Substantia nigra (tissue), 51 donors: ENCODE measurements at places on chromosomes 5 and 9.
A peak's percentile ranks its signal among the peaks of the same experiment; 100 is the strongest.

GRCh38 chr9:111524731-111525055 is 286 bp upstream of the ZNF483 start:
- no peak for DNase-seq

DNA sequence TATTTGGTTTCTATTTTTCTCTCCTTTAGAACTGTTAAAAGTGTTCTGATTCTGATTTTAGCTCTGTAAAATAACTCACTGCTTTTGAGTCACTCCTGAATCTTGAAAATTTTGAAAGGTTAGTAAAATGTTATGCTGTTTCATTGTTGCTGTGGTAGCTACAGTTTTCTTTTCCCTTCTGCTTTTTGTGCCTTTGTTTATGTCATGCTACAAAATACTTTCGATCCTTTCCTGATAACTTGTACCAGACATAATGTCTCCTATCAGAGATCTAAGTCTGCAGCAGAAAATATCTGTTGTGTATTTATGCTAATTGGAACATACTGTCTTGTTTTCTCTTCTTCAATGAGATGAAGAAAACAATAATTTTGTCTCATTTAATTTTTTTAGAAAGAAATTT is 26.9 kb upstream of the CEP120 start:
- DNase-seq = no peak

DNA sequence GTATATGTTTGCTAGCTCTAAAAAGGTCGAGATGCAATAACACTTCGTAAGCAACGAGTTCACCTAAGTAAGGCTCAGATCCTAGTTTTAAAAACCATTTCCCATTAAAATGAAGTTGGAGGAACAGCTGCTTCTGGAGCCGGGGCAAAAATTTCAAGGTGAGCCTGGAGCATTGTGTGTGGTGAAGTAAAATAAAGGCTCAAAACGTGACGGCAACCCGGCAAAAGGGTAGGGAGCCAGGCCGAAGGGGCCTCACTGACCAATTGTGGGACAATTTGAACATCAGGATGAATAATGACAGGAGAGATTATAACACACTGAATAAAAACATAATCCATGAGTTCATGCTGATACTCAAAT is 20.1 kb downstream of the BTNL9 start:
- DNase-seq = no peak

DNA sequence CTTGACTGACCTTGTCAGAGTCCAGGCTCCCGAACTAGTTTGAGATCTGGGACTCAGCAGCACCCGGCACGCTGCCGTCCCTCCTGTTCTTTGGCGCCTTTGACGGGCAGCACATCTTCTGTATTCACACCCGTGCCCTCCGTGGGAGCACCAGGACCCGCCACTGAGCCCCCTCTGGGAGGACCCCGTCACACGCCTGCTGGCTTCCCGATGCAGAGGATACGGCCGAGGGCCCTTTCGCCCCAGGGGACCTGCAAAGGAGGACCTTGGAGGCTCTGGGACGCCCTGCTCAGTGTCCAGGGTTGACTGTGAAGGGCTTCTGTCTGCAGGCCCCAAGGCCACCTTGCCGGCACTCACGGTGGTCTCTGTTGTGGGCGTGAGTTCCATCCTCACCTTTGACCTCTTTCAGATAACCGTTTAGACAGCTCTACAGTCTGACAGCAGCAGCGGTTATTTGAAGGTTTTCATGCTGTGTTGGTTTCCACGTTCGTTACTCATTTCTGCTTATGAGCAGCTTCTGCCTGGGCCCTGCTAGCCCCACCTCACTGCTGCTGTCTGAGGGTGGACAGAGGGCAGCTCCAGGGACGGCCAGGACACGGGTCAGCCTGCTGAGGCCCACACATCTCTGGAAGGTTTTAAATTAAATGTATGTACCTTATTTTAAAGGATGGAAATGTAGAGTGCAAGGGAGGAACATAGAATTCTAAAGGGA is 12.6 kb upstream of the EXOC3 start:
- DNase-seq = no peak

- DNase-seq = peak; percentile 11
These were observed 204.5 kb downstream of the DENND1A start for GRCh38 chr9:123725389-123725788.

GRCh38 chr9:131657037-131657377 is 82.9 kb downstream of the RAPGEF1 start:
- DNase-seq = no peak

DNA sequence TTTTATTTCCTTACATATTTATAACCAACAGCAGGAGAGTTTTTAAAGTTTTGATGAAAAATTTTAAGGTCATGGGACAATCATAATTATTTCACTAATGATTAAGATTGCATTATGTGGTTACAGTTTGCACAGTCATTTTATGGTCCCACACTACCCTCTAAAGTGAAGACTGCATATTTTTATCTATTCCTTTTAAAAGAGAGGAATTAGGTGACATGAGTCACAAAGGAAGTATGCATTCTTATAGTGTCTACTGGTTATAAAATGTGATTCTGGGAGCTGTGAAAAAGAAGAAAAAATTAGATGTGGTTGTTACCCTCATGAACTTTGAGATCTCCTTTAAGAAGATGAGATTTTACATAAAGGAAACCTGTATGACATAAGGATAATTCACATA is 87.9 kb upstream of the GRIA1 start:
- DNase-seq = no peak

- no peak for DNase-seq
These were observed 94.2 kb upstream of the APC start for GRCh38 chr5:112643339-112643971.

DNA sequence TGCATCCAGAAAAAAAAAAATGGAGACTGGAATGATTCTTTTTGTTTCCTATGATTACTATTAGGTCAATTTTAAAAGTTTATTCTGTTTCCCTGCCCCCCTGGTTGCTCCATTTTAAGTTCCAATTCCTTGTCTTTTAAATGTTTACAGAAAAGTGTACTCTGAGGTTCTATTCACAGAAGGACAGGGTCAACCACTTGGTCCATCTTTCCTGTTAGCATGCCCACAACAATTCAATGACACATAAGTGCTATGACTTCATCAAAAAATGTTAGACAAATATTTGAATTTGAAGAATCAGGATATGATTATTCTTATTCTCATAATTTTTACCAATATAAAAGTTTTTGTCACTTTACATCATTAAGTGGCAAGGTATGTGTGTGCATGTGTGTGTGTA is 123.7 kb downstream of the PDE4D start:
- DNase-seq = no peak

- DNase-seq = no peak
These were observed 108.9 kb downstream of the CACNA1B start for GRCh38 chr9:137986268-137987099.

- no peak for DNase-seq
These were observed 103.7 kb downstream of the ARL15 start for GRCh38 chr5:54206580-54207229.

GRCh38 chr5:125497651-125498050 is 751.2 kb upstream of the ZNF608 start:
- no peak for DNase-seq

DNA sequence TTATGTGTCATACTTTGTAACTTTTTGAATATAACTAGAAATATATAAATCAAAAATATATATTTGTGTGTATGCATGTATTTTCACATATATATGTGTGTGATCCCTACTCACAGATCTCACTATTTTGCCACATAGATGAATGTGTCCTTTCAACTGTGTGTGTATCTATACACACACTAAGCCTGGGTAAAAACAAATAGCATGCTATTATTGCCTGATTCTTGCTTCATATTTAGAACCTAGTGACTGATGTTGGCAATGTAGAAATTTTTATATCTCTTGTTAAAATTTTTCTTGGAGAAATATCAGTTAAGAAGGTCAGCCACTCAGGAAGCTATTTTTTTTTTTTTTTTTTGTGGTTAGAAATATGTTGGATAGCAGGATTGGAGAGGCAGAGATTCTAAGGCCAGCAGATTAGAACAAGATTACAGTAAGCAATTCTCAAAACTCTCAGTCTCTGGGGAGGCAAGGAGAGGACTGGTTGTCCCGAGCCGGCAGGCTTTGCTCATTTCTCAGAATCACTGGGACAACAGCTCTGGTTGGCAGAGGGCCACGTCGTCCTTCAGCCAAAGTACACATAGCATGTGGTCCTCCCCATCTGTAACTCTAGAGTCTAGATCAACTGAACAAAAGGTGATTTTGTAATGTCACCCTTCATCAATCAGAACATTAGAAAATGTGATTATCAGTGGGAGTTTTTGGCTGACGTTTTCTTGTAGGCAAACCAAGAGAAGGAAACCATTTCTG is 19.7 kb downstream of the C6 start:
- peak; percentile 83 for DNase-seq

DNA sequence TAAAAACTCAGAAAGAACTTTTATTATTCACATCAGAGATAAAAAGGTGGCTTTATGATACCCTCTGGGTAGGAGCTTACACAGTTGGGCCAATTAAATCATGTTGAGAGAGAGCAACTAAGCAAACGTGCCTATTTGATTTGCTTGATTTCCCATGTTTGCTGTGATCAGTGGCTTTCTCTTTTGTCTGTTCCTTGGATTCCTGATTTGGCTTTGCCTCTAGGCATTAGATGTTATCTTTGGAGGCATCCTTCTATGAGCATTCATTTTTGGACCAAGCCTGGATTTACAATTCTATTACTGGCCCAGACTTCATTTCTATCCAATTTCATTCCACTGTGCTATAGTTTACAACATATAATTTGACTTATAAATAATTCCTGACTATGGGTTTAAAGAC is 35.9 kb downstream of the VCAN start:
- no peak for DNase-seq

DNA sequence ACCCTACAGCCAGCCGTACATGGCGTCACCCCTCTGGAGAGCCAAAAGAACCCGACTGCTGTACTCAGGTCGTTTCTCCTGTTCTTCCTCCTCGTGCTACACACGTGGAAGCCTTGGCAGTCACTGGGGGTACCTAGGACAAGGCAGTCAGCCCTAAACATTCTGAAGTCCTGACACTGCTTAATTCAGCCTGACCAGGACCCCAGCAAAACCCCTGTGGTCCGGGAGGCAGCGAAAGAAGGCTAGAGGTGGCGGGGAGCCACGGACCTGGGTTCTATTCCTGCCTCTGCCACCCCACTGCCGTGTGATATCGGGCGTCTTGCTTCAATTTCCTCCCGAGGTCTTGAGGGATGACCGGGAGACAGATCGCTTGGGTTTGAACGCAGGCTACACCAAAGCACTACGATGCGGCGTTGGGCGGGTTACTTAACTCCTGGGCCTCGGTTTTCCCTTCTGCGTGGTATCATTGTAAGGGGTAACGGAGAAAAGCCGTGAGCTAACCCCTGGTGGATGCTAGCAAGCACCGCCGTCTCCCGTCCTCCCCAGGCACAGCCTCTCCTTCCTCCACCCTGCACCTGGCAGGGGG is 429 bp upstream of the ARL10 start:
- no peak for DNase-seq

DNA sequence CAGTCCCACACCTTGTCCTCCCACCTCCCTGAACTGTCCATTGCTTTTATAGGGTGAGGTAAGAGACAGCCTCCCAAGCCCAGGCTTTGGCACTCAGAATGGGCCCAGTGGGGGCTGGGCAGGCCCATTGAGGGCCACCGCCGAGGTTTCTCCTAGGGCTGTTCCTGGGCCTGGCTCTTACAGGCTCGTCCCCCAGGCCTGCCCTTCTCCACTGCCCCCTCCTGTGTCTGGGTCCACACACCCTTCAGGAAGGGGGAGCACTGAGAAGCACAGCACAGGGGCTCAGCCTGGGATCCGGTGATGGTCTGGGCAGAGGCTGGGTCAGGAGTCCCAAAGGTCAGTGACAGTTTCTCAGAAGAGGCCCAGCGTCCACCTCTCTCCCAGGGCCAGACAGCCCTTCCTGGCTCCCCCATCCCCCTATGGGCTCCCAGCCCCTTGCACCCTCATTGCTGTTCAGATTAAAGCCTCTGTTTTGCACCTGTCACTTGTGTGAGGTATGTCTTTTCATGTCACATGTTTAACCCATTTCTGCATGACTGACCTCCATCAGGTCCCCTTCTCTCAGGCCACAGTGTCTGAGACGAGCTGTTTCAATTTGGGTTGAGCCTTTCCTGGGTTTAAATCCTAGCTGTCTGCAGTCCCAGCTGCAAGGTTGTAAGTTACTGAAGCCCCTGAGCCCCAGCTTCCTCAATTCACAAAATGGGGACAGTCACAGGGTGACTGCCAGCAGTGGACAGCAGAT is 29.4 kb downstream of the IER5L start:
- DNase-seq = no peak

- DNase-seq = no peak
These were observed 360.2 kb upstream of the GRIA1 start for GRCh38 chr5:153130296-153130695.

DNA sequence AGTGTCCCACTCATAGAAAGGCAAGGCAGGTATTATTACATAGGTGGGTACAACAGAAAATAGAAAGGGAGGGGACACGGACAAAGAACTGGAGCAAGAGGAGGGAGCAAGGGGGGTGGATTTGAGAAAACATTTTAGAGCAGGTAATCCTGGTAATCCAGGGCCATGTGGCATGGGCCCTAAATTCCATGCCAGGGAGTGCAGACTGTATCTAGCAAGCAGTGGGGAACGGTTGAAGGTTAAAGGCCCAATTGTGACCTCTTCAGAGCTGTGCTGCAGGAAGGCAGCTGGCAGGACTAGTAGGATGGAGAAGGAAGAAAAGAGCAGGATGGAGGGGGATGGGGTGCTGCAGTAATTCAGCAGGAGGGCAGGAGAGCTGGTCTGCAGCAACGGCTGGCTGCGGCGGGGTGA is 75.2 kb downstream of the PDE6A start:
- no peak for DNase-seq

GRCh38 chr5:97181856-97182545 is 1.0 kb downstream of the RIOK2 start:
- no peak for DNase-seq

DNA sequence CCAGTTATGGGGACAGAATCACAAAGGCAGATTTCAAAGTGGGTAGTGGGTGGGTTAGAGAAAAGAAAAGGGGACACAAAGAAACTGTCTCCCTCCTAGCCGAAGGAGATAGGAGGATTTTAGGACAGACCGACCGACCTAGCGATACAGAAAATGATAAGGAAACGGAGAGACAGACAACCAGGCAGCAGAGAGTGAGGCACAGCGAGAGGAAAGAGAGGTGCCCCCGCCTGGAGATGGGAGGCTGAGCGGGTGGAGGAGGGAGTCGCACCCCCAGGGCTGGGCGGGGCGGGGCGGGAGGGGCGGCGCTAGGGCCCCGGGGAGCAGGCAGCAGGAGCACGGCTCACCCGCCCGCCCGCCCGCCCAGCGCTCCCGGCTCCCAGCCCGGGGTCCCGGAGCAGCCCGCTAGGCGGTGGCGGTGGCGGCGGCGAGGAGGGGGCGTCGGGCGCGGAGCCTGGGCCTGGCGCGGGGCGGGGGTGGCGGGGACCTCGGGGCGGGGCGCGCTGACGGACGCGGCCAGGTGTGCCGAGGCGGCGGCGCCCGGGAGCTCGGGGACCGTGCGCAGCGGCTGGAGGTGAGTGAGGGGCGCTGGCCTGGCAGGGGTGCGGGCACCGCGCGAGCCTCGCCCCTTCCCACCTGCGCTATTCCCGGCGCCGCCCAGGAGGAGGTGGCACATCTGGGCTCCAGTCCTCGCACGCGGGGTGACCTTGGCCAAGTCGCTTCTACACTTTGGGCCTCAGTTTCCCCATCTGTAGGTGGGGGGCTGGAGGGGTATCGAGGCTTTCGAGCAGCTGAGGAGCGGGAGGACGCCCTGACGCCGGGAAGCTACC is 15.9 kb upstream of the SYNPO start:
- no peak for DNase-seq
